ENCODE measurements at places on chromosomes 13 and 19.

DNA sequence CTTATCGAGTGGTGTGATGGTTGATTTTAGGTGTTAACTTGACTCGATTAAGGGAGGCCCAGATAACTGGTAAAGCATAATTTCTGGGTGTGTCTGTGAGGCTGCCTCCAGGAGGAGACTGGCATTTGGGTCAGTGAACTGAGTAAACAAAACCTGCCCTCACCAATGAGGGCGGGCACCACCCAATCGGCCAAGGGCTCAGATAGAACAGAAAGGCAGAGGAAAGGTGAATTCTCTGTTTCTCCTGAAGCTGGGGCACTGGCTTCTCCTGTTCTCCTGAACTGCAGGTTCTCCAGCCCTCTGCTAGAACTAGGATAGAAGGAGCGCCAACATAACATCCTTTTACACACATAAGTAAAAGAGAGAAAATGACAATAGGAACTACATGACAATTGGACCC, 35.1 kb downstream of the ESD start:
- DNase-seq = no peak

DNA sequence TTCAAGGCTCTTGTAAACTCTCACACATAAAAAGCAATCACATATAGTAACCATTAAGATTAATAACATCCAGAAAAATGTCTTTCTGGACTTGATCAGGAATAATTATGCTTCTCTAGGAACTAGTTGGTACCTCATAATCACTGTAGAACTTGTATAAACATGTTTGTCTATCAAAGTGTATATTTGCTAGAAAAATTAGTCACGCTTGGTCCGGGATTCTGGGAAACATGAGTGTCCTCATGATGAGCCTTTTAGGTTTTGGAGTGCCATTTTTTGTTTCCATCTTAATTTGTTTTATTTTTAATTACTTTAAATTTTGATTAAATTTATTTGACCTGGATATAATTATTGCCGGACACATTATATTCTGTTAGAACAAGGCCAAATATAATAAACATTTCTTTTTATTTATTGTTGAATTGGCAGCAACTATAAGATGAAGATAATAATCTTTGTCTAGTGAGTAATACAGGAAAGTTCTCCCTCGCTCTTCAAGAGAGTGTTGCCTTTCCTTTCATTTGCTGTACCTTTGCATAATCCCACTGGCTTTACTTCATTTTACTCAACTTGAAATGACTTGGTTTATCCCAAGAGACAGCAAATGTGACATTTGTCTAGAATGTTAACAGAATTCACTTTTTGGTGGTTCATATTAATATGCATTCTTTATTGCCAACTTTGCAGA, 207.0 kb downstream of the NALCN start:
- DNase-seq = no peak

DNA sequence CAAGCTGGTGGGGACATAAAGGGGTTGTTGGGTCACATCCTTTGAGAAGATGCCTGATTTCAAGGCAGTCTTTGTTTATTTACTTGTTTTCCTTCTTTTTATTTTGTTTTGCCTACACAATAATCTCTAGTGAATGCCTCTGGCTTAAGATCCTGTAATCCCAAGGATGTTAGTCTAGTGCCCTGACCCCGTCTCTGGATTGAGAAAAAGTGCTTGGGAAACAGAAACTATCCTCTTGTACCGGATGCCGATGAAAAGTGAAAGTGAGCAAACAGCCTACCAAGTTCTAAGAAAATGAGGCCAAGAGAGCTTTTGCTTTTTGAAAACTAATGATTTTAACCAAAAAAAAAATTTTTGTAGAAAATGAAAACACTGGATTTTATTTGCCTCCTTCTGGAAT, 42.1 kb upstream of the C1QTNF9 start:
- DNase-seq = no peak

GRCh38 chr13:73210218-73210883, 151.5 kb downstream of the KLF5 start:
- no peak for DNase-seq
